ENCODE measurements at places on chromosomes 6 and 20.

GRCh38 chr6:105892577-105893262 lies 193.4 kb upstream of the PRDM1 start:
- no peak for DNase-seq

DNA sequence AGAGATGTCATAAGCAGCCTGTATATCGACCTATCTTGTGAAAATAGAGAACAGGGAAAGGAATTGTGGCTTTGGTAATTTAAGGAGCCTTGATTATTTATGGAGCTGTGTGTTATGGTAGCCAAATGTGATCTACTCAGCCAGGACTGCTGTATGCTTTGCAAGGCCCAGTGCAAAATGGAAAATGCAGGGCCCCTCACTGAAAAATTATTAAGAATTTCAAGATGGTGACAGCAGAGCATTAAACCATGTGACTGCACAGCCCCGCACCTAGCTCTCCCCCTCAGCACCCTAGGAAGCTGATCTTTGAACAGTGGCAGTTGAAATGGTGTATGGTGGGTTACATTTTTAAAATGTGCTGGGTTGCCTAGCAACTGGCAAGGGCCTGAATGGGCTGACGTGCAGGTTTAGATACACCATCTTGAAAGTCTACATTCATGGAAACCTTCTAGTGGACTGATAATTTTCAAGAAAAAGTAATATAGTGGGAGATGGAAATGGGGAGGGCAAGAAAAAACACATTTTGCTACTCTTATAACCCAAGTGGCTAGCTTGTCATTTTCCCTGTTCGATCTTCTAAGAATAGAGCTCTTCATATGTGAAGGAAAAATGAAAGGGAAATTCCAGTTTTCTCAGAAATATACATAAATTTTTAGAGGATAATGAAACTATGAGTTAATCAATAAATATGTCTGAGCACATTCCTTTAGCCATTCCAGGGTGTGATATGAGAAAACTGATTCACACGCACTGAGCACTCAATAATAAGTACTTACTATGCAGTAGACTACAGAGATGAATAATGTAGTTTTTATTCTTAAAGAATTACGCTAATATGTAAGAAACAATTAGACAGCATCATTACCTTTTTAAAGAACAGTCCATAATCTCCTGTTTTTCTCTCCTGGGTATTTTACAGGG lies 208.0 kb downstream of the ARHGAP18 start:
- DNase-seq: no peak

- no peak for DNase-seq
Observed at GRCh38 chr6:169328112-169328801, 74.6 kb upstream of the THBS2 start.

- no peak for DNase-seq
Observed at GRCh38 chr20:2217857-2218539, 77.8 kb upstream of the TGM3 start.

DNA sequence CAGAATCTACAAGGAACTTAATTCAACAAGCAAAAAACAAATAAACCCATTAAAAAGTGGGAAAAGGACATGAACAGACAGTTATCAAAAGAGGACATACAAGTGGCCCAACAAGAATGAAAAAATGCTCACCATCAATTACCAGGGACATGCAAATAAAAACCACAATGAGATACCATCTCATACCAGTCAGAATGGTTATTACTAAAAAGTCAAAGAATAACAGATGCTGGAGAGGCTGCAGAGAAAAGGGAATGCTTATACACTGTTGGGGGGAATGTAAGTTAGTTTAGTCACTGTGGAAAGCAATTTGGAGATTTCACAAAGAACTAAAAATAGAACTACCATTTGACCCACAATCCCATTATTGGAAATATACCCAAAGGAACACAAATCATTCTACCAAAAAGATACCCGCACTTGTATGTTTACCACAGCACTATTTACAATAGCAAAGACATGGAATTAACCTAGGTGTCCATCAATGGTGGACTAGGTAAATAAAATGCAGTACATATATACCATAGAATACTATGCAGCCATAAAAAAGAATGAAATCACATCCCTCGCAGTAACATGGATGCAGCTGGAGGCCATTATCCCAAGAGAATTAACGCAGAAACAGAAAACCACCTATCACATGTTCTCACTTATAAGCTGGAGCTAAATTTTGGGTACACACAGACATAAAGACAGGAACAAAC lies 48.4 kb downstream of the RNGTT start:
- no peak for DNase-seq

DNA sequence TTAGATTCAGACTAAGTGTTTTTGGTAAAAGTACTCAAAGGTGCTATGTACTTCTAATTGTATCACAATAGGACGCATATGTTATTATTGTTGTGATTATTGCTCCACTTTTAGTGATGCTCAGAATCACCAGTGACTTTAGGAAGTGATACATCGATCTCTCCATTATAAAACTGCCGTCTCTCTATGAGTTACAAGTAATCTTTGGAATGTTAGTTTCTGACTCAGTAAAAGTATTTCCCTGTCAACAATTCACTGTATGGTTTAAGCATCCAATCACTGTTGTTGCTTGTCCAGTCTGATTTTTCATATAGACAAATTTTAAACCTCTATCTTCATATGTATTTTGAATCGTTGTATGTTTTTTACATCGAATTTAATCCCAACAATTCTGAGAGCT lies 9.4 kb downstream of the DCBLD1 start:
- DNase-seq: no peak

DNA sequence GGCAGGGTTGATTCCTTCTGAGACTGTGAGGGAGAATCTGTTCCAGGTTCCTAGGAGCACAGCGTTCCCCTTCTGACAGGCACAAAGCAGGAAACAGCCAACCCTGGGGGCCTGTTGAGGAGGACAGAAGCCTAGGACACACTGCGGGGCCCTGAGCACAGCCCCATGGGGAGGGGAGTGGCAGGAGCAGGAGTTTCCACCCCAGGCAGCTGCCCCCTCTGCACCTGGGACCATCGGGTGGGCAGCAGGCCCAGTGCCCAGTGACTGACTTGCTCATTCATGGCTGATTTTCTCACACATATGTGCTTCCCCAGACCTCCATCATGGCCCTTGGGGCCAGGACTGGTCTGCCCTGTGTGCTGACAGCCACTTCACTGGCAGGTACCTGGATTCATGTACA lies 6.2 kb upstream of the SLC22A1 start:
- DNase-seq: no peak

GRCh38 chr6:28235912-28236452 lies 10.9 kb downstream of the ZSCAN9 start:
- DNase-seq: no peak

DNA sequence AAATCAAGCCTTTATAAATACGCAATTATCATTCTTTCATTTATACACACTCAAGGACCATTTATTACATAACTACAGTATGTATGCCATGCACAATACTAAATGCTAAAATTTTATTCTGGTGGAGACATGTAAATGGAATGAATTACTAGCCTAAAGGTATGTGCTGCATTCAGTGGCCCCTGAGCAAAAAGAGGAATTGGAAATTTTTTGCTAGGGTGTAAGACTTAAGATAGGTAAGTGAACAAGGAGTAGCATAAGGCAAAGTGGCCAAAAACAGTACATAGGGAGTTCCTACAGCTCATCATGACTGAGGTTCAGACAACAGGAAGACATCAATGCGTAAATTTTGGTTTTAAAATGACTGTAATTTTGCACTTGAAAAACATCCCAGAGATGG lies 2.3 kb upstream of the MTFR2 start:
- no peak for DNase-seq

- no peak for DNase-seq
Observed at GRCh38 chr6:132998418-132998817, 184.0 kb downstream of the RPS12 start.

DNA sequence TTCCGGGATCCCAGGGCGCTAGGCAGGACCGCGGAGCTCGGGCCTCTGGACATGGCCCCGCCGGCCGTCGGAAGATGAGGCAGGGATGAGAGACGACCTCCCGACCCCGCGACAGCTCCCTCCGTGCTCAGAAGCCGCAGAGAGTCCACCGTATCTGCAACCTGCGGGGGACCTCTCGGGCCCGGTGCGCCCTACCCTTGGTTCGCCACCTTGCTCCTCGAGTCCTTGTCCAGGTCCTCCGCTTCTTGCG lies 301 bp downstream of the PPP1R3D start:
- no peak for DNase-seq

GRCh38 chr6:106206905-106207304 lies 118.7 kb downstream of the ATG5 start:
- no peak for DNase-seq

GRCh38 chr6:36692861-36693702 lies 4.5 kb upstream of the RAB44 start:
- DNase-seq: no peak

DNA sequence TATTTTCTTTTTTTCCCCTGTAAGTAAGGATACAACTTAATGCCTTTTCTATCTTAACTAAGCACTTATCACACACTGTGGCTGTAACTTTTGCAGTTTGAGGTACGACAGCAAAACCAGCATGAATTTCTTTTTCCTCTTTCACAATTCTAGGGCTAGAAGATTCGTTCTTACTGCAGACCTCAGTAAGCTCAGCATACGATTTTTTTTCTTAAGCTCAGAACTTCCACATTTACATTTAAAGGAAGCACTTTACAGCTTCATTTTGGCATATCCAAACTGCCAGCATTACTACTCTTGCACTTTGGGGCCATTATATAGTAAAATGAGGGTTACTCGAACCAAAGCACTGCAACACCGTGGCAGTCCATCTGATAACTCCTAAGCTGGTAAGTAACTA lies 889 bp upstream of the CHMP4B start:
- DNase-seq: no peak

DNA sequence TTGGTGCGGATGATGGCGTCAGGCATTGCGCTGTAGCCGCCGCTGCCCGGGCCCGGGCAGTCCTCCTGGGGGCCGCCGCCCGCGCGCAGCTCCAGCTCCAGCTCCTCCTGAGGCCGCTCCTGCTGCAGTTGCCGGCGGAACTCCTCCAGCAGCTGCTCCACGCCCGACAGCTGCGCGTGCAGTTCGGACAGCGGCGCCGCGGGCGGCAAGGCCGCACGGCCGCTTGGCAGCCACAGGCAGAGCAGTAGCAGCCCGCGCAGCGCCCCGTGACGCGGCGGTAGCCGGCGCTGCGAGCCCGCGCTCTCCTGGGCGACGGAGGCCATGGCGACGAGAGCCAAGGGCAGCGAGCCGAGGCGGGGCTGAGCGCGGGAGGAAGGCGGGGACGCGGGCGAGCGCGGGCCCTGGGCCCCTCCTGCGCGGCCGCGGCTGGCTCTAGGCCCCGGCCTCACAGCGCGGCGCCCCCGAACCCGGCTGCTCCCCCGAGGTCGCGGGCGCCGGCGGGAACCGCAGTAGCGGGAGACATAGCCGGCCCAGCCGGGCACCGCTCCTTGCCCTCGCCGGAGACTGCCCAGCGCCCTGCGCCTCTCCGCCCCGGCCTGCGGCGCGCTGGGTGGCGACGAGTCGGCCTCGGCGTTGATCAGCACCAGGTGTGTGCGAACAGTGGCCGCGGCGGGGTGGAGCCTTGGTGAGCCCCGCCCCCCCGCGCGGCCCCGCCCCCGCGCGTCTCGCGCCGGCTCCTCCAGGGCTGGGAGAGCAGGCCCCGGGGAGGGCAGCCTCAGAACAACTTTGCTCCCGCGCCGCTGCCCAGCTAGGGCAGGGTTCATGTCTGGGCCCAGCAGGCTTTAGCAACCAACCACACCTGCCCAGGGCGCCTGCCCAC lies at the start of gene LRP11:
TSS of gene LRP11 (minus strand) at position 662 of the 880 bp plus-strand sequence. CDS start at position 323, 339 bp downstream.
- peak; percentile 85 for DNase-seq

DNA sequence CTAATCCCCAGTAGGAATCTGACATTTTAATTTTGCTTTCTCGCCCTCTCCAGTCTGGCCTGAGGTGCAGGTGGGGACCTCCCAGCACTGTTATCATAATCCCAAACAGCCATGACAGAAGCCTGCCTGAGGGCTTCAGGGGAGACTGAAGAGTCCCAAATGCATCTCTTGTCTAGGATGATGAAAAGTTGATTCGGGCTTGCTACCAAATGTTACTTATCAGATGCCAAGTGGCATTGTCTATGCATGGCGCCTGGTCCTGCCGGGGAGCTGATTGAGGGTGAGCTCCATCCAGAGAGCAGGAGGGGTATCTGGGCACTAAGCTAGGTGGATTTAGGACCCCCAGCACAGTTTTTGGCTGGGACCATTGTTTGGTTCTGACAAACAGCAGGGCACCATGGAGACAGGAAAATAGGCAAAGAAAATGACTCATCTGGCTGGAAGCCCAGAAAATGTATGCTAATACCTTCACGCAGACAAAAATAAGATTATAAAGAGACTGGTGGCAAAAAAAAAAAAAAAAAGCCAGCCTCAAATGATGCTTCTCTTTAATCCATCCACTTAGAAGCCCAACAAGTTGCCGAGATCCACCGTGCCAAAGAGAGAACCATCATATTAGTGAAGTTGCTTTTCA lies 513.7 kb upstream of the SULF2 start:
- no peak for DNase-seq

DNA sequence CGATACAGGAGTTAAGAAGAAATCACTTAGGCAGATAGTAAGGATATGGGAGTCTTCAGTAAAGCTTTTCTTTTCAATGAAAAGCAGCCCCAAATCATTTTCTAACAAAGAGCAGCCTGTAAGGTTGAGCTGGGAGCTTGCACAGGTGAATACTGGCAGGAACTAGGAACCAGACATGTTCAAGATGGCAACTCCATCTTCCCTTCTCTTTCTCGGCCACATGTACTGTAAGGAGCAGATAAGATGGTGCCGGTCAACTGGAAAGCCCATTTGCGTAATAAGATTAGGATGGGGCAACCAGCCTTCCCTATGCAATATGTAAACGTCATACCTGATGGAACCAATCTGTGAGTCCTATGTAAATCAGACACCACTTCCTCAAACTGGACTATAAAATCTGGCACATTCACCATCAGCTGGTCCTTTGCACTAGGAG lies 46.2 kb upstream of the RNGTT start:
- peak; percentile 44 for DNase-seq

- no peak for DNase-seq
Observed at GRCh38 chr6:136641873-136642465, 91.7 kb upstream of the MAP7 start.

GRCh38 chr6:28218312-28219248 lies 6.5 kb upstream of the ZSCAN9 start:
- DNase-seq: peak; percentile 51

DNA sequence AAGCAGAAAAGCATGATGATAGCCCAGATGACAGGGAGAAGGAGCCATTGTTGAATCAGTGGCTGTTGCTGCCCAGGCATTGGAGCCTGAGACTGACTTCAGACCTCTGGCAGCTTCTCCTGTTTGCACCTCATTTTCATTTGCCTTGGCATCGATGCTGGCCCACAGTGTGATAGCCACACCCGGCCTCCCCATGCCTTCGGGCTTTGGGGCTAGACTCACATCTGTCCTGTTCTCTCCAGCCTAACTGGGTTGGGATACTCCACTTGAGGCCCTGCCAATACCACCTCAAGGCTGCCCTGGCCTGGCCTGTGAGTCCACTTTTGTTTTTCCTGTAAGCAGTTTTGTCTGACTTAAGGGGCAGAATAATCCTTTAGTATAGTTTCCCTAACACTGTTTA lies 140.4 kb downstream of the UST start:
- DNase-seq: no peak

DNA sequence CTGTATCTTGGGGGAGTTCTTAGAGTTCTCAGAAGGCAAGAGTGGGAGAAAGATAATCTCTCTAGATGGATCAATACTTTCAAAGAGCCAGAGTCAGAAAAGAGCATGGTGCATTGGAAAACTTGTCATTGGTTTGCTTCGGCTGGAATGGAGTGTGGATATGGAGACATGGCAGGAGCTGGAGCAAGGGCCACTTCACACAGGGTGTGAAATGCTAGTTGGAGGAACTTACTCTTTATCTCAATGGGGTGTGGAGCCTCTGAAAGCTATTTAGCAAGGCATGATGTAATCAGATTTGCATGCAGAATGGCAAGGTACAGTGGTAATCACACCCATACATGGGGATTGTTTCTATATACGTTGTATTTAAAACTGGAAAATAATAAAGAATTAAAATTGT lies 31.5 kb upstream of the PAQR8 start:
- no peak for DNase-seq

Measured in SK-N-DZ (cell line).